ENCODE measurements at places on chromosomes 12 and 14. TPM values are rescaled to one million over a fixed set of nuclear protein-coding genes. Genes with fewer than 3 reads are reported as not detected.

RNU4-1 gene
- 5,368 TPM for total RNA-seq

LRRC10 gene
- not detected for total RNA-seq

INSM2 gene
- total RNA-seq = not detected

KRT79 gene
- total RNA-seq = not detected

ACOT6 gene
- total RNA-seq = not detected

EIF2S3B gene
- 2.3 TPM for total RNA-seq

POU6F1 gene
- total RNA-seq = 12.8 TPM

TMEM253 gene
- 1.3 TPM for total RNA-seq
